A549 treated with RU486 at 1 μM for 4 hours (cell line): ENCODE measurements at places on chromosomes 1 and 21. TPM values are rescaled to one million over a fixed set of nuclear protein-coding genes. Genes with fewer than 3 reads are reported as not detected.

Gene KIAA0040
- 0.16 to 0.82 TPM (median 0.54 TPM) in 5 replicates for total RNA-seq

Gene SDC3
- 8.0 to 10.8 TPM (median 9.3 TPM) in 5 replicates for total RNA-seq

Gene CELA2B
- not detected in 5 replicates for total RNA-seq

Gene RIIAD1
- not detected in 5 replicates for total RNA-seq

Gene TRABD2B
- 0.34 to 0.94 TPM (median 0.54 TPM) in 5 replicates for total RNA-seq

Gene PTPRC
- total RNA-seq, result not detected in 5 replicates

Gene PRKACB
- total RNA-seq, result 3.6 to 9.4 TPM (median 8.7 TPM) in 5 replicates

Gene ZNF683
- not detected in 5 replicates for total RNA-seq

Gene NRAS
- 15.2 to 36.0 TPM (median 28.4 TPM) in 5 replicates for total RNA-seq

Gene SFN
- total RNA-seq, result 480 to 623 TPM (median 596 TPM) in 5 replicates

Gene PAPPA2
- 0.01 TPM in 1 of 5 replicates, not detected in the others for total RNA-seq

Gene CCT3
- total RNA-seq, result 379 to 433 TPM (median 412 TPM) in 5 replicates

Gene OLFML3
- total RNA-seq, result 3.7 to 4.8 TPM (median 4.0 TPM) in 5 replicates

Gene ADAM30
- not detected in 5 replicates for total RNA-seq

Gene CSF3R
- total RNA-seq, result not detected in 5 replicates

Gene SH2D1B
- 0.05 to 0.37 TPM (median 0.12 TPM) in 4 of 5 replicates, not detected in the other for total RNA-seq

Gene CLCA2
- not detected in 5 replicates for total RNA-seq

Gene TSPEAR
- not detected in 5 replicates for total RNA-seq
